ENCODE measurements at places on chromosomes 2 and 18. TPM values are rescaled to one million over a fixed set of nuclear protein-coding genes. Genes with fewer than 3 reads are reported as not detected.

DNAJC5G gene
- total RNA-seq: not detected

GAREM2 gene
- total RNA-seq: 2.4 TPM

DQX1 gene
- total RNA-seq: not detected

ASXL3 gene
- total RNA-seq: not detected

PCARE gene
- total RNA-seq: not detected

GALNT14 gene
- not detected for total RNA-seq

NAT8 gene
- total RNA-seq: not detected

G6PC2 gene
- total RNA-seq: not detected

GAL3ST2 gene
- total RNA-seq: 0.36 TPM

ARHGEF4 gene
- total RNA-seq: 3.6 TPM

CDK15 gene
- 5.3 TPM for total RNA-seq

KIF1A gene
- under 0.01 TPM for total RNA-seq

ACVR2A gene
- 39.4 TPM for total RNA-seq

LIPG gene
- 2.2 TPM for total RNA-seq
